Activated CD4-positive, alpha-beta T cell treated with anti-CD3 and anti-CD28 coated beads, Interleukin-10, Interleukin-2, amounts not matched to agents 100 ng/mL and 50 ng/mL, durations not matched to agents 16 hours and 8 hours (primary cell): ENCODE measurements at places on chromosomes 3 and 15.

DNA sequence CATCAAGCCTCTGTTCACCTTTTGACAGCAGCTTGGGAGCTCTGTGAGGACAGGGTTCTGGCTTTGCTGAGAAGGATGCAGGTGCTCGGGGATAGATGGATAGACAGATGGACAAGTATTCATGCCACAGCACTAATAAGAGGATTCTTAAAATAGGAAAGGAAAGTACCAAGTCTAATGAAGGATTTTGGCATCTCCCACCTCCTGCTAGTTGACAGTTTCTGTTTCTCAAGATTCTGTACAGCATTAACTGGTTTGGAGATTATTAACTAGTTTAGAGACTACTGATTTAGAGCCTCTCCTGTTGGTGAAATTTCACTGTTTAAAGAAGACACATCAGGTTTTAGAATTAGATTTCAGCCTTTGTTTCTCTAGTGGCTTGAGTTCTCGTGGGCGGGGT is 152.3 kb downstream of the CACNA1D start:
- DNase-seq = no peak

- DNase-seq = no peak
Observed at GRCh38 chr3:182597621-182598041, 195.7 kb upstream of the ATP11B start.

DNA sequence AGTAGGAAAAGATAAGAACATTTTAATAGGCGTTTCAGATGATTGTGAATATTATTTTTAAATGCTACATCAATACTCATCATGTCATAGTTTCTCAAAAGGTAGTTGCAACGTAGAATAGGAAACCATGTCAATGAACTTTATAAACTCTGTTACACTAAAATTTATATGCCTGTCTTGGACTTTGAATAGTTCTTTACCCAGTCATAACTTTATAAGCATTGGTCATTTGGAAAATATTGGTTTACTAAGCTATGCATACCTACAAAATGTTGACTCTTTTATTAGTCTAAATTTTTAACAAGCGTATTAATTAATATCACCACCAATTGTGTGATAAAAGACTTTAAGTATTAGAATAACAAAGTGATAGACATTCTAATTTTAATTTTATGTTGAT is 293.5 kb downstream of the CGGBP1 start:
- no peak for DNase-seq

DNA sequence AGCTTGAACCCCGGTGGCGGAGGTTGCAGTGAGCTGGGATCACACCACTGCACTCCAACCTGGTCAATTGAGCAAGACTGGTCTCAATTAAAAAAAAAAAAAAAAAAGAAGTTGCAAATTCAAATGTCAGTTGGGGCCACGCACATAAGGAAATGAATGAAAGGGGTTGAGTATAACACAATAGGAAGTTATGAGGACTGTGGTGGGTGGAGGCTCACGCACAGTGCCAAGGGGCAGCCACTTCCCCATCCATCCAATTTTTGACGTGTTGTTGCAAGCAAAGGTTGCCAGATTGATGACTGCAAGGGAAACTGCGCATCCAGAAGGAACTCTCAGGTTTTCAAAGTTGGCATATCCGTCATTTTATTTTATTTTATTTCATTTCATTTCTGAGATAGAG is 532.2 kb downstream of the NTRK3 start:
- DNase-seq = no peak

DNA sequence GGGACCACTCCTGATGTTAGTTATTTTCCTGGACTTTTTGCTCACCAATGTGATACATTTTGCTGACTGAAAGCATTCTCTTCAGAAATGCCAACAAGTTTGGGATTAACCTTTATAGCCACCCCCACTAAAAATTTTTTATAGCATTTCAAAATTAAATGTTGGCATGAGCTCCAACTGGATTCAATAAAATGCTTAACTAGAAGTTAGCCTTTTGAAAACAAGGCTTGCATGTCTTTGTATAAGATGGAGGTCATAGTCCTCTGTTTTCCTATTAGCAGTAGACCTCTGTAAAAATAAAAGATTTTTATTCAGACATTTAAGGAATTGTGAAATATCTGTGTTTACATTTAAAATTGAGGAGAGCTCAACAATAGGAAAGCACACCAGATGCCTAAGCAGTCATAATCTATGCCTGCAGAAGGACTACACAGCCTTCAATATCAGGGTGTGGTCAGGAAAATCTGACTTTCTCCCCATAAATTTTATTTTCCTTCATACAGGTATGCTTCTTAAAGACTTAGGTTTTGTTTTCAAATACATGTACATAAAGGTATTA is 87.2 kb downstream of the DNAJC13 start:
- no peak for DNase-seq

- no peak for DNase-seq
Observed at GRCh38 chr15:52520421-52520820, 8.3 kb downstream of the MYO5A start.

DNA sequence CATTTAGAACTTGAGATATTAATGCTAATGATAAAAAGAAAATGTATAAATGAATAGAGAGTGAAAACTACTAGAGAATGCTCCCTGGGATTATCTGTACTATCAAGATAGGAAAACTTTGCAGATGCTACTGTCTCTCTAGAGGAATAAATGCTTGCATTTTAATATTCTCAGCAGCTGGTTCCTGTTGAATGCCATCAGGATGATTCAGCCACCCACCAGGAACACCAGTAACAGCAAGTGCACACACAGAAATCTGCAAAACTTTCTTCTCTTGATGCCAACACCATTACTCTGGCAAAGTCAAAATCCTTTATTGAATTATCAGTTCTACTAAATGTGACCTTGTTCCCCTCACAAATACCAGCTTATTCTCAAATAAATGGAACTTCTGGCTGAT is 148.4 kb downstream of the TIGIT start:
- no peak for DNase-seq

DNA sequence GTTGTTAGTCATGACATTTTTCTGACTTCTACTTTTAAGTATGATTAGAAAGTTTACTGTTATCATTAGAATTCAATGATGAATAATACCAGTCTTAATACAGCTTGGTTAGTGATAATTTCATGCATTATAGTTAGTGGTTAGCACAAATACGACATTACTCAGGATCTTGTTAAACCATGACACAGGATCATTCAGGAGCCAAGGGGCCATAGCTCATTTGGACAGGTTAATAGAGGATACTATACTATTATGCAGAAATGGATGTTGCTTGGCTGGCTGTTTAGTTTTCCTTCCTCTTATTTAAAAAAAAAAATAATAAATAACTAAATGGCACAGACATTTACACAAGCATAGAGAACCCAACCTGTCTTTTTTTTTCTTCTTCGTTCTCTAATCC is 55.5 kb downstream of the NSUN3 start:
- no peak for DNase-seq

- no peak for DNase-seq
Observed at GRCh38 chr3:2603692-2604289, 505.1 kb downstream of the CNTN4 start.

DNA sequence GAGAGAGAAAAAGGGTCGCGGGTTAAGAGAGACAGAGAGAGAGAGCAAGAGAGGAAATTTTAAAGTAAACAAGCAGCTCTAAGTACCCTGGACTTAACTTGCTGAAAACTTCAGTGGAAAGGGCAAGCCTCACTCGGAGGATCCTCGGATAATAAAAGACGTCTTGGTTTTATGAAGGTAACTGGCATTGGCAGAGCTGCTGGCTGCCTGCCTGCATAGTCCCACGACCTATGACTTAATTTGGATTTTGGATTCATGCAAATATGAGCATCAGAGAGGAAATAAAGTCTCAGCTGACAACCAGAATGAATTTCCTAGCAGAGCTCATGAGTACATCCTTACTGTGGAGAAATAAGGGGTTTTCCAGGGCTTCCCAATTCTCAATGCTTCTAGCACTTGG is 95.1 kb upstream of the PDZRN3 start:
- no peak for DNase-seq

- DNase-seq = no peak
Observed at GRCh38 chr15:32704395-32704981, 13.3 kb upstream of the GREM1 start.

- no peak for DNase-seq
Observed at GRCh38 chr3:169848741-169849140, 21.0 kb downstream of the LRRC31 start.

DNA sequence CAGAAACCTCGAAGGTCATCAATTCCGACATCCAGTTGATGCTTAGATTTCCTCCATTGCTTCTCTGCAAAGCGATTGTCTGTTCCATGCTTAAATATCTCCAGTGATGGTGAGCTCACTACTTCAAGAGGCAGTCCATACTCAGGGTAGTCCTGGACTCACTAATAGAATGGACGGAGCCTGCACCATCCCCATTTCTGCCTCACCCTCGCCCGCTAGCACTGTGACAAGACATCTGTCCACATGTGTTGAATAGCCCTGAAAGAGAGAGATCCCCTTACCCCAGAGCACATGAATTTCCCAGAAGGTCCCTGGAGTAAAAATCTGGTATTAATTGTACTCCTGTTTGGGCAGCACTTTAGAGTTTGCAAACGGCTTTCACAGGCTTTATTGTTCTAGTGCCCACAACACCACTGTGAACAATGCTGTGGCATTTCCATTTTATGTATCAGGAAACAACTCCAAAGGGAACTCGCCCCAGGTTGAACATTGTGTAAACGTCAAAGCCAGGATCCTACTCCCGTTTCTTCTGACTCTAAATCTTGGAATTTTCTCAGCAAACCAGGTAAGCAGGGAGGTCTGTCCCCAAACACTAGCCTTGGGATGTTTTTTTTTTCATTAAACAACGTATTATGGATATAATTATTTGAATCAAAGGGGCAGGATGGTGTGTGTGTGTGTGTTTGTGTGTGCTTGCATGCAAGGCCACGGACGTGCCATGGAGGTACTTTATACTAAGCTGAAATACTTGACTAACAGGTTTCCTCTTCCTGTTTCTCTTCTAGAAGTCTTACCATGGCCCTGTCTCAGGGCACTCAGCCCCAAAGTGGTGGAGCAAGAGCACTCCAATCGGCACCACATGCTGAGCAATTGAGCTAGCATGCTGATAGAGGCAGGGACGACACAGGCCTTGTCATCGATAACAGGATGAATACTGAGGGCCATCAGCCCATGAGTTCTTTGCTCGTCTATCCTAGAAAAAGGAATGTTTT is 198.3 kb downstream of the OPA1 start:
- no peak for DNase-seq

- DNase-seq = no peak
Observed at GRCh38 chr3:71499227-71499876, 84.2 kb downstream of the FOXP1 start.

- no peak for DNase-seq
Observed at GRCh38 chr3:32450992-32451659, 51.5 kb downstream of the CMTM6 start.

DNA sequence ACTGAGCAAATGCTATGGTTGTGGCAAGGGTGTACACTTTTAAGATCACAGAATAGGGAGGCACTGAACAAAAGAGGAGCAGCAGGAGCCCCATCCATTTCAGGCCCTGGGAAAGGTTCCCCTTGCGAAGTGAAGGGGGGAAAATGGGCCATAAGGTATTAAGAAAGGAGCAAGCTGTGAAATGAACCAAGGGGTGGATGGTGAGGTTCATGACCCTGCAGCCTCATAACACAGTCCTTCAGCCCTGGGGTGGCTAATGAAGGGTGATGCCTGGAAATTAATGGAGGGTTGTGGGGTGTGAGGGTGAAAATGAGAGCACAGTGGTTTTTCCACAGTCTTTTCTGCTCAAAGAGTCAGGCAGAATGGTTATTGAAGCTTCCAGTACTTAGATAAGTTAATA is 150.1 kb downstream of the PDZRN3 start:
- DNase-seq = no peak

DNA sequence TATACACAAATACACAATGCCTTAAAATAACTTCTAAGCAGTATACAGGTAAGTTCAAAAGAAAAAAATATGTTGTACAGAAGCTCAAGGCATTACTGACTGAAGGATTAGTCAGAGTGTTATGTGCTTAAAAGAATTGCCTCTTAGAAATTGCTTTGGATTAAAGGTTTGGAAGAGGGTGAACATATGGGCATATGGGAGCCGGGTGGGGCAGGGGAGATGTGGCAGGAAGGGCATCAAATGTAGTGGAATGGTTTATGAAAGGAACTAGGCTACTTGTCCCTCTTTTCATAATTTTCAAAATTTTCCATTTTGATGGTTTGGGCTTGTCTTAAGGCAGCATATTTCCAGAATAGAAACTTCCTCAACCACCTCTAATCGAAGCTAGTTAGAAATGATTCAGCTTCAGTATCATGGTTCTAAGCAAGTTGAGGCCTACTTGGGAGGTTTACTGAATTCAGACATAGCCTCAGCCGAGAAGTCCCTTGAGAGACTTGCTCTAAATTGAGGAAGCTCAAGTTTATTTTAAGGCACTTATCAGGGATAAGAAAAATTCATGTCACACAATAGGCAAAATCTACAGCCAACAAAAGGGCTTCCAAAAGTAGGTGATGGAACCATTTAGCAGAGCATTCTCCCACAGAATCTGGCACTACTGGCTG is 10.1 kb upstream of the GOLGB1 start:
- DNase-seq = no peak

DNA sequence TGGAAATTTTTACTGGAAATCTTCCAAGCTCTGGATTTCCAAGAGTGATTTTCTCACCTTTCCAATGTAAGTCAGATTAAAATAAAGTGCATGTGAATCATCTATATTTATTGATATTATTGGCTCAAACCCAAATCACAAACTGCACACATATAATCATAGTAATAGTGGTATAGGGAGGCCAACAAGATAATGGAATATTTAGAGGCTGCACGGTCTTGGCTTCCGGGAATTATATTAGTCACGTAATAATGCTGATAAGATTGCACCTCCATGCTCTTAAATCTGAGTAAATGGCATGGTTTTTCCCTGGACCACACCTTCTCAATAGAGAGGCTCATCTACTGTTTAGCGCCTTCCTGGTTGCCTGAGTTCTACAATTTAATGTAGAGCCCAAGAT is 567.1 kb upstream of the NR2F2 start:
- no peak for DNase-seq

GRCh38 chr3:183123891-183124290 is 24.6 kb upstream of the MCCC1 start:
- DNase-seq = no peak

DNA sequence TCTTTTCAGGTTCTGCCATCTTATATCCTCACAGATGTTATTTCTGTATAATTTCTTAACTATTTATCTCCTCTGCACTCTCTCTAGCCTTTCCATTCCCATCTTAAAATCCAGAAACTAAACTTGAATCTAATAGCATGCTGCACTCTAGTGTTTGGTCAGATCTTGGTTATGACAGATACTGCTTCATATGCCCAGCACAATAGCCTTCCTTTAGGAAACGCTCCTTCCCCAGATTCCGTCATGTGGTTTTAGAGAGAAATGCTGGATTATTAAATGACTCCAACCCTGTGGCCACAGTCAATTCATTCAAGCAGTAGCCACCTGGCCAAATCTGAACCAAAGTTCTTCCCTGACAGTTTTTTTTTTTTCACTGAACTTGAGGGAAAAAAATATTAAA is 19.4 kb downstream of the RASGRP1 start:
- DNase-seq = no peak

GRCh38 chr15:39719109-39719508 is 63.5 kb downstream of the FSIP1 start:
- DNase-seq = no peak

DNA sequence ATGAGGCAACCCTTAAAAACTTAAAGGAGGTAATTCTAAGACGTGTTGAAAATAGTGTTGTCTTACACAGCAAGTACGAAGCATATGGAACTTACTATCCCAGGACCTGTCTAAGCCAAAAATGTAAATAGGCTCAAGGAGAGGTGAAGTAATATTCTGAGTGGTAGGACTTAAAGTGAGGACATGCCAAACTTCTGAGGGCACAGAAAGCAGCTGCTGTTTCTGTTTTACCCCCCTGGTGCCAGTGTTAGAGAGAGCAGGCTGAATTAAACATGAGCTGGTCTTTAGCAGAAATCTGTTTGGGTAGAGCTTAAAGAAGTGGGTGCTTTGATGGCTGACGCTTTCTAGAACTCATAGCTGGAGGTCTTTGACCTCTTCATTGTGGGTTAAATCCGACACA is 149.7 kb upstream of the NPHP3 start:
- no peak for DNase-seq
